Left colon (tissue), 2 donors: ENCODE measurements at places on chromosomes 4 and X. TPM values are rescaled to one million over a fixed set of nuclear protein-coding genes. Genes with fewer than 3 reads are reported as not detected.
A peak's percentile ranks its signal among the peaks of the same experiment; 100 is the strongest.

FRG2 gene
- total RNA-seq = not detected

DNA sequence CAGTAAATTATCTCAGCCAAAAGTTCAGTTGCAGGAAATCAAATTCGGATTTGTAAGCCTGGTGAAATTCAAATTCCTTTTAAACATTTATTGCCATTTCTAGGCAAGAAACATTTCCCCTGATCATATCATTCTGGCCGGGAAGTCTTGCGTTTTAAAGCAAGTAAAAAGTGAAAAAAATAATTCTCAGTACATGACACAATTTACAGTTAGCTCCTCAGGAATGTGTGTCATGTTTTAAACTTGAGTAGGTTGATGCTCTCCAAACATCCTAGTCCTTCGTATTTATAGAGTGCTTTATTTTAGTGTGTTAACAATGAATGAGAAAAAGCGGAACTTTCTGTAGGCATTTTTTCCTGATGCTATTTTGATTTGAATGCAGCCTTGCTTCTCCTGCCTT is 158.3 kb upstream of the SCML1 start:
- DNase-seq = no peak

GYPA gene
- not detected for total RNA-seq

DNA sequence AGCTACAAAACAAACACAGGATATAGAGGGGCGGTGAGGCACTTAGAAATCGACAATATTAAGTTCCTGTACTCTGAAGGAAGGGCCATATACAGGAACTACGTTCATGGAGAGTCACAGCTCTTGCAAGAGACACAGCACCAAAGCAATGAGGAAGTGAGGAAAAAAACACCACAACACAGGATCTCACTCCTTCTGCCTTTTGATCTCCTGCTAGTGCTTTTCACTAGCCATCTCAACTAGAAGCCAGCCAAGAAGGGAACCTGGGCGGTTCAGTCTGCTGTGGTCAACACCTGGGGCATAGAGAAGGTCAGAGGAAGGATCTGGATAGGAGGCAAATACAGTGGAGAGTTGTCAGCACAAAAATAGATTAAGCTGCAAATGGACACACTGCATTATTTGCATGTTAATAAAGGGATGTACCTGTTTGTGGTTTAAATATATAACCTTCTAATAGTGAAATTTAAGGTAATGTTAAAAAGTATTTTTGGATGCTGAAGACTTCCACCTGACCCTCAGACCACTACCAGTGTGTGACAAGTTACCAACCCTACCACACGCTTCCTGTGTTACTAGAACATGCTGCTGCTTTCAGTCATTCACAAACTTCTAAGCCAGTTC is 104.6 kb downstream of the DTHD1 start:
- DNase-seq = no peak

S100P gene
- total RNA-seq = 390 TPM

MSMO1 gene
- total RNA-seq = 98.7 TPM

DNA sequence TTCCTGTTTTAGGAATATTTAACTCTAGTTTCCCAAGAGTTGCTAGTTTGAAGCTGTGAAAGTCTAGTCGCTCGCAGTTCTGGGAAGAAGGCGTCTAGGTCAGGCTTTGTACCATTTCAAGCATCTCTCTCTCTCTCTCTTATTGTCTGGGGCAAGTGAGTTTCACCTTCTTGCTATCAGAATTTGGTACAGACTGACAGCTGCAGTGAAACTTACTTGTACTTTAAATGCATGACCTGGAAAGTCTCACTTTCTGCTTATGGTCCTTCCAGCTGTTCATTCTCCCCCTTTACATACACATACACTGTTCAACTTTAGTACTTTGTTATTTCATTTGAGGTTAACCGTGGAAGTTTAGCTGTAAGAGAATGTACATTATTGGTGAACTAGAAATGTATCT is 4.4 kb downstream of the FRMPD4 start:
- no peak for DNase-seq

DNA sequence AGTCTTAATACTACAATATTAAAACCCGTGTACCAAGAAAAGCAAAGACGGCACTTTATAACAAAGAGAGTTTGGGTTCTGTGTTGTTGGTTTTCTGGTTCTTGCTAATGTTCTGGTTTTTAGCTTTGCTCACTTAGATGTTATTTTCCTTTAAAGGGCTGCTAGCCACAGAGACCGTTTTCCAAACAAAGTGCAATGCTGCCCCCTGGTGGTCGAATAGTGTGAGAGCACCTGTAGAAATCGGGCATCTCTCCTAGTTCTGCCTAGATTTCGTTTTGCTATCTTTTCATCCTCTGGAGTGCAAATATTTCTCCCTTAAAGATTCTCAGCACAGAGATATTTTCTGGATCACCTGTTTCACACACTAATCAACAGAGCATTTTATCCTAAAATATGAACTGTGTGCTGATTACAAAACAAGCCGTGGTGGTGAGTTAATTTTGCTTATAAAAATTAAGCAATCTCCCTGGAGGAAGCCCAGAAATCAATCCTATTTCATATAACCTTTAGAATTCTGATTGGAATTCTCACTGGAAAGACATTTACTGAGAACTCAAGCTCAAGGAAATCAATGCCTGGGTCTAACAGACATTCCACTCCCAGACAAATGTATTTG is 334.5 kb upstream of the NOCT start:
- DNase-seq = peak; percentile 82

DNA sequence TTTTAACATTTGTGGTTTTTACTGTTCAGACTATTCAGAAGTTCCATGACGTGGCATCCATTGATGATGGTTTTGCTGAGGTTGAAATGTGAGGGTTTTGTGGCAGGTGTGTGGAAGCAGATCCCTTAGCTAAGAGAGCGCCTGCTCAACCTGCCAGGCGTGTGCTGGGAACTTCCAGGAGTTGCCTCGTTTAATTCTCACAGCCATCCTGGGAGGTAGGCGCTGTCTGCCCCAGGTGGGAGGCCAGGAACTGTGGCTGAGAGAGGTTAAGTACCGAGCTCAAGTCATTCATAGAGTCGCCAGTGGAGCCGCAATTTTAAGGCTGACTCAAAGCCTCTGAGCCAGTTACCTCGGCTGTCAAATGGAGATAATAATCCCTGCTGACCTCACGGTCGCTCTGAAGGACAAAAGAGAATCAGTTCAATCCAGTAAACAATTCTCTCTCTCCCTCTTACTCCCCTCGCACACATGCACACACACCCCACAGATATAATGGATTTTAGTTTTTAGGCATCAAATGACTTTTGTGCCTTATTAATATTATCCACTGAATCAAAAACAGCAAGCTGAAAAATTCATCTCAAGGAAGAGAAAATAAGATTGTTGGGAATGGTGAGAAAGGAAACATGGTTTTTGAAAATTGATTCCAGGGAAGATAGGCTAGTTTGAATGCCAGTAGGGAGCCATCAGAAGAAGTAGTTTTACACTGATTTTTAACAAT is 171.3 kb downstream of the PTTG2 start:
- no peak for DNase-seq

GRCh38 chr4:154467886-154468285 is 23.7 kb downstream of the DCHS2 start:
- no peak for DNase-seq

GRCh38 chrX:24298191-24298590 is 15.7 kb downstream of the SUPT20HL2 start:
- no peak for DNase-seq
